Endothelial cell of umbilical vein (primary cell): ENCODE measurements at places on chromosomes 2 and 18. TPM values are rescaled to one million over a fixed set of nuclear protein-coding genes. Genes with fewer than 3 reads are reported as not detected.

GRCh38 chr2:23685181-23685580 is 241.7 kb downstream of the ATAD2B start:
- DNase-seq = no peak

Gene PRKAG3
- total RNA-seq = not detected in 2 replicates

- no peak for DNase-seq
Observed at GRCh38 chr2:90221300-90221651, 1529.8 kb downstream of the RPIA start.

- no peak for DNase-seq
Observed at GRCh38 chr2:173656086-173656485, 301.4 kb downstream of the CDCA7 start.

Gene CFAP53
- total RNA-seq = 0.16 and 0.18 TPM in 2 replicates

GRCh38 chr2:60350791-60351190 is 202.7 kb downstream of the BCL11A start:
- no peak for DNase-seq

DNA sequence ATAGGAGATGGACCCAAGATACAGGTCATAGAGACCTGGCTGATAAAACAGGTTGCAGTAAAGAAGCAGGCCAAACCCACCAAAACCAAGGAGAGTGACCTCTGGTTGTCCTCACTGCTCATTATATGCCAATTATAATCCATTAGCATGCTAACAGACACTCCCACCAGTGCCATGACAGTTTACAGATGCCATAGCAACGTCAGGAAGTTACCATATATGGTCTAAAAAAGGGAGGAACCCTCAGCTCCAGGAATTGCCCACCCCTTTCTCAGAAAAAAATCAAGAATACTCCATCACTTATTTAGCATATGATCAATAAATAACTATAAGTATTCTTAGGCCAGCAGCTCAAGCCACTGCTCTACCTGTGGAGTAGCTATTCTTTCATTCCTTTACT is 574.7 kb upstream of the ID2 start:
- DNase-seq = no peak

Gene CDCA7
- 27.7 and 29.7 TPM in 2 replicates for total RNA-seq

- no peak for DNase-seq
Observed at GRCh38 chr2:231017231-231017598, 20.1 kb upstream of the C2orf72 start.

- DNase-seq = no peak
Observed at GRCh38 chr2:219425238-219426067, 7.3 kb downstream of the DES start.
